ENCODE measurements at places on chromosomes 4 and X.
A peak's percentile ranks its signal among the peaks of the same experiment; 100 is the strongest.

DNA sequence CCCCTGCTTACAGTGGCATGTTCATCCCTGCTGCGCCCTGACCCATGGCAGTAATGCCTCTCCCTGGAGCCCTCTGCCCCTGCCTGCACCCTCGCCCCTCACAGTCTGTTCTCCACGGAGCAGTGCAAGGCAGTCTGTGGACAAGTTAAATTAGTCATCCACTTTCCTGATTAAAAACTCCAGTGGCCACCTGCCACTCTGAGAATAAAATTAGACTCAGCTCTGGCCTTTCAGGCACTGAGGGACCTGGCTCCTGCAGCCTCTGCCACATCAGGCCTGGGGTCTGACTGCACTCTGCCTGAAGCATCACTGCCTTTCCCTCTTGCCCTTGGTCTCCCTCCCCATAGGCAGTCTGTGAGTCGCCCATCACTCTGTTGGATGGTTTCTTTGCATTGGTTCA, 53.6 kb downstream of the GRK4 start:
- no peak for DNase-seq

GRCh38 chr4:19924761-19925160, 326.9 kb upstream of the SLIT2 start:
- no peak for DNase-seq

DNA sequence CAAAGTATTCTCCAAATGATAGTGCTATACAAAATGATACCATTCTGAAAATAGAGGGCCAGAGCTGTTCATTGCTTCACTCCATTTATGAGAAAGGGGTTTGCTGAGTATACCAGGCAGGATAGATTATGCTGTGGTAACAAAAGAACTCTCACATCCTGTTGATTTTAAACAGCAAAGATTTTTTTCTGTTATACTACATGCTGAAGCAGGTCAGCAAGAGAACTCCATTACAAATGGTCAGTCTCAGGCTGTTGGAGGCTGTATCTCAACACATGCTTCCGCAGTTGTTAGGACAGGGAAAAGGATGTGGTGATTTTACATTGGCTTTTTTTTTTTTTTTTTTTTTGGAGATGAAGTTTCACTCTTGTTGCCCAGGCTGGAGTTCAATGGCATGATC, 13.7 kb upstream of the KLHL5 start:
- DNase-seq, result no peak

- no peak for DNase-seq
Observed at GRCh38 chr4:96729641-96730040, 889.7 kb downstream of the PDHA2 start.

GRCh38 chr4:140372751-140373327, 607 bp upstream of the SCOC start:
- DNase-seq, result peak; percentile 13

DNA sequence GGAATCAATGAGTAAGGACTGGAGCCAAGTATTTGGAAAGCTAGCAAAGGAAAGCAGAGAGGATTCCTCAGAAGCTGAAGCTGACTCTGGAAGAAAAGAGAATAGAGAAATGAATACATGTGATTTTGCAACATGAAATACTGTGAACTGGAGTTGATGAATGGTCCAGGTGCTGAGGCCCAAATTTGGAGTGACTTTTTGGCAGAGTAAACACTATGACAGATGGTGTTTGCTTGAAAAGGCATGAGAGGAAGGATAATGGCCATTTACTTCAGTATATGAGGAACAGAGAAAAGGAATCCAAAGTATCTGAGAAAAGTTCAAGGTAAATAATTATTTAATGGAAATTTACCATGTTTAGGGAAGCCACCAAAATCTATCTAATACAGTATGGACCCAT, 236.7 kb downstream of the SLITRK2 start:
- no peak for DNase-seq

- no peak for DNase-seq
Observed at GRCh38 chr4:38670109-38670901, 6.3 kb downstream of the KLF3 start.

GRCh38 chr4:149825336-149825735, 9.7 kb upstream of the IQCM start:
- no peak for DNase-seq
